IMR-90 (cell line): ENCODE measurements at places on chromosomes 3 and 15. TPM values are rescaled to one million over a fixed set of nuclear protein-coding genes. Genes with fewer than 3 reads are reported as not detected.

DNA sequence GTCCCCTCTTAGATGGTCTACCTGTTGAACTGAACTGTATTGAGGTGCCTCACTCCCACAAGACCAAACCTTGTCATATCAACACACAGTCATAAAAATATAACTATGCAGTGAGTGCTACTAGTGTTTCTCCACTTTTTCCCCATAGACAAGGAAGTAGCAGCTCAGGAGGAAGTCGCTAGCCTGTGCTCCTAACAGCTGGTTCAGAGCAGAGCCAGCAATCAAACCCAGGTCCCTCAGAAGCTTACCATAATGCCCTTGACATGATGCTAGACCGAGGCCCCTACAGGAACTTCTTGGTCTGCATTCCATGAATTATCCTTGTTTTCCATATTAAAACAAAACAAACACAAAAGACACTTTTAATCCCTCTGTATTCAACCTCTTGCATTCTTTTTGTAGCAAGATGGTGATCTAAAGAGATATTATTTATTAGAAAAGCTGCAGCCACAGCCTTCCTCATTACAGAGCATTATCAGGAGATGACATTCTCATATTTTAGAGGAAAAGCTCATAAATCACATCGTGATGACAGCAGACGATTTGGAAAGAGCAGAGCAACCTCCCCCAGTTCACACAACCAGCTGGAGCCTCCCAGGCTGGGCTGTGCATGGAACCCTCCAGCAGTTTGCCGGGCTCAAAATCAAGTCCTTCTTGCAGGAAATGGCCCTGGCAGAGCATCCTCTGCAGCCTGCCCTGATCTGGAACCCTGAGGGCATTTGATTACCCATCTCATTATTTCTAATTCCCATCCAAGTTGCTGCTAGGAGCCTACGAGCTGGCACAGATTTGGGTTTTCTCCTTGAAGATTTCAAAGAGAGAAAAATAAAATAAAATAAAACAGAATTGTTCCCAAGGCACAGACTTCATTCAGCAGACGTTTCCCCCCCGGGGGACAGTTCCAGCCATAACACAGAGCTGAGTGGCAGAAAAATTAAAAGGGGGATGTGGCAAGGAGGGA lies 118.8 kb downstream of the SRGAP3 start:
- no peak for DNase-seq

The STRIT1 gene
- not detected in 2 replicates for polyA plus RNA-seq

DNA sequence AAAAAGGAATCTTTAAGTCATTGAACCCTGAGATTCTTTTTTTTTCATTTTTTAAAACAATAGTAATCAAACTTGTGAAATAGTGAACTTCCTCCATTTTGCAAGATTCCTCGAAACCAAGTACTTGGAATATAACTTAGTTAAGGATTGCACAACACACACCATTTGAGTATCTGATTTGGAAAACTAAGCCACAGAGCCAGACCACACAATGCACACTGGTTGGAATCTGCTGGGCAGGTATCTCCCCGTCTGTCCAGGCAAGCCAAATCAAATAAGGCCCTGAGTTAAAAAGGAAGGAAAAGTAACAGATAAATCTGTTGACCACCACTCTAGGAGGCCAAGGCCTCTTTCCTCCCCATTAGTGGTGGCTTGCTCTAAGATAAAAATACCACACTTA lies 177.5 kb upstream of the ICE2 start:
- no peak for DNase-seq

The ZDHHC23 gene
- 0.24 and 0.50 TPM in 2 replicates for polyA plus RNA-seq

The PAK6 gene
- polyA plus RNA-seq: 0.21 TPM in 1 of 2 replicates, not detected in the other

GRCh38 chr3:192482809-192483208 lies 244.5 kb downstream of the FGF12 start:
- no peak for DNase-seq
